ENCODE measurements at places on chromosomes 6 and 20.

DNA sequence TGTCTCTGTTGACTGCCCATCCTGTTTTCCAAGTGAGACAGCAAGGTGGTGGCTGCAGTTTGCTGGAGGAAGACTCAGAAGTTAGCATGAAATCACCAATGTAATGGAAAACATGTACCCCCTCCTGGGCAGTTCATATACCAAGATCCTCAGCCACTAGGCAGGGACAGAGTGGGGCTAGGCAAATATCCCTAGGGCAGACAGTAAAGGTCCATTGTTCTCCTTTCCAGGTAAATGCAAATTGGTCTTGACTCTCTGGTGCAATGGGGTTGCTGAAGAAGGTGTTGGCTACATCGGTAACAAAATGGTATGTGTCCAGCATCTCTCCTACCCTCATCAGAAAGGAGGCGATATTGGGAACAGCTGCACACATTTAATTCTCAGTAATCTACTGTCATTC is 233.6 kb upstream of the SOX4 start:
- no peak for DNase-seq

DNA sequence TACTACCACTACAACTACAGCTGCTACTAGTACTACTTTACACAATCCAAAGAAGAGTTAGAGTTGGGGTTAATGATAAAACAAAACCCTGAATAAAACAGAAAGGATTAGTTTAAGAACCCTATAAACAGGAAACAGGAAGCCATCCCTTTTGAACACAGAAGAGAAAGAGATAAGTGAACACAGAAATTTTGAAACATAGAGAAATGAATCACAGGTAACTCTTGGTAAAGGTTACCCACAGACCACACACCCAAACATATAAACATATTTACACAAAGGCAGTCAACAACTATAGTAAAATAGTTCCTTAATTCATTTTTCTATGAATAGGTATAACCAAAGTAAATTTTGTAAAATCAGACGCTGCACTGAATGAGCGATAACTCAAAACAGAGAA is 98.1 kb downstream of the RNGTT start:
- no peak for DNase-seq

GRCh38 chr20:56765172-56766073 is 136.3 kb downstream of the TFAP2C start:
- peak; percentile 36 for DNase-seq

GRCh38 chr6:148426317-148426977 is 83.8 kb downstream of the SASH1 start:
- no peak for DNase-seq

DNA sequence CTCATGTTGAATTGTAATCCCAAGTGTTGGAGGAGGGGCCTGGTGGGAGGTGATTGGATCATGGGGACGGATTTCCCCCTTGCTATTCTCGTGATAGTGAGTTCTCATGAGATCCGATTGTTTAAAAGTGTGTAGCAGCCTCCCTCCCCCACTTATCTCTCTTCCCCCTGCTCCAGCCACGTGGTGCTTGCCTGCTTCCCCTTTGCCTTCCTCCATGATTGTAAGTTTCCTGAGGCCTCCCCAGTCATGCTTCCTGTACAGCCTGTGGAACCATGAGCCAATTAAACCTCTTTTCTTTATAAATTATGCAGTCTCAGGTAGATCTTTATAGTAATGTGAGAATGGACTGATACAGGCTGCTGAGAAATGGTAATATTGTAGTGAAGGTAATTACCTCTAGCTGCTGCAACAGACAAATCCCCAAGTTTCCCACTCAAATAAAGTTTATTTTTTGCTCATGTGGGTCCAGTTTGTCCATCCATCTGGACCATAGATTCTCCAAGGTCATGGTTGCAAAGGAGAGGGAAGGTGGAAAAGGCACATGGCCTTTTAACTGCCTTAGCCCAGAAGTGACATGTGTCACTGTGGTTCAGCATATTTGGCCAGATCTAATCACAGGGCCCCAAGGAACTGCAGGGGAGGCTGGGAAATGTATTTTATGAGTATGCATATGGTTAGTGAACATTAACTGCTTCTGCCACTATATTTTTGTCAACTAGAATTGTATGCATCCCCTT is 89.2 kb downstream of the TRMT11 start:
- no peak for DNase-seq

DNA sequence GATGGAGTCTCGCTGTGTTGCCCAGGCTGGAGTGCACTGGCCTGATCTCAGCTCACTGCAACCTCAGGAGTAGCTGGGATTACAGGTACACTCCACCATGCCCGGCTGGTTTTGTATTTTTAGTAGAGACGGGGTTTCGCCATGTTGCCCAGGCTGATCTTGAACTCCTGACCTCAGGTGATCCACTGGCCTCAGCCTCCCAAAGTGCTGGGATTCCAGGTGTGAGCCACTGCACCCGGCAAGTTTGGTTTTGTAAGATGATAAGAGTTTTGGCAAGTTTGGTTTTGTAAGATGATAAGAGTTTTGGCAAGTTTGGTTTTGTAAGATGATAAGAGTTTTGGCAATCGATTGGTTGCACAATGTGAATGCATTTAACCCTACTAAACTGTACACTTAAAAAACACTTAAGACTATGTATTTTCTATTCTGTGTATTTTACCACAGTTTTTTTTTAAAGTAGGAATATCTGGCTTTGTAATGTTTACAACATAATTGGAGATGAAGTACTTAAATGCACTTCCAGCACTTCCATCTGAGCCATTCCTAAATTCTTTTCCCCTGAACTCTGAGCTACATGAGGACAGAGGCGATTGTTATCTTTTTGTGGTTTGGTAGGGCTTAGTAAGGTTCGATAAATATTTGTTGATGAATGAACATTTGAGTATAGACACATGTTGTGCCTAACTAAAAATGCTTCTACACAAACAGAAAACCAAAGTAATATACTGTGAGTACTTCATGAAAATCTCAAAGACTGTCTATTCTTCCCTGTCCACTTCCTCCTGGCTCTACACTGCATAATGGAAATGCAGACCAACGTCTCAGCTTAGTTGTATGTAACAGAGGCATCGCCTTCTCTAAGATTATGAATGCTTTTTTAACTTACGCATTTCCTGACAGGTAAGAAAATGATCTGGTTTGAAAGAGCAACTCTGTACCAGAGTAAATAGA is 18.8 kb downstream of the SAMHD1 start:
- DNase-seq, result no peak

GRCh38 chr20:634148-634925 is 18.7 kb downstream of the SRXN1 start:
- DNase-seq, result peak; percentile 92

DNA sequence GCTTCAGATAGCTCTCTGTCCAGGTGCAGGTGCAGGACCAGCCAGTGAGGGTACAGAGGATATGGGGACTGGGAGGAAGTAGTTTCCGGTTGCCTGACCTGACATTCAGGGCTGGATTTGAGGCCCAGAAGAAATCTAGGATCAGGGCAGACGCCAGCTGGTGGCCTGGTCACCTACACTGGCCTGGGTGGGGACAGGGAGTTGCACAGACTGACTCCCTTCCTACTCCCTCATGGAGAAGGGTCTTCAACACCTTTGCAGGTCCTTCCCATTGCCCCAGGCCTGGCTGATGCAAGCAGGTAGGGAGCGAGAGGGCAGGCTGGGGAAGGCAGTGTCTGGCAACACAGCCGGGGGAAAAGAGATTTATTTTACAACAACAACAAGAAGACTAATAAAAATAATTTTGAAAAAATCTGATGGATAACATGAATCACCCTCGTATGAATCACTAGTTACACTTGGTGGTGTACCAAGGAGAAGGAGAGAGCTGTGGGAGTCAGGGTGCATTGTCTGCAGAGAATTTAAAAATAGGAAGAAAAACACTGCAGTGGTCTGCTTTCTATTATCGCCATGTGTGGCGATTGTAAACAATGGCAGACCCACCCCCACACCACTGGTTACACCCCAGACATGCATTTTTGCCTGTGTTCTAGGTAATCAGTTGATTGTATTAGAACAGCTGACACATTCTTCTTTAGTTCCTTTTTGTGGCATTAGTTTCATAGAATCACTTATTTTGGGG is 62.3 kb upstream of the SNX9 start:
- DNase-seq, result no peak

DNA sequence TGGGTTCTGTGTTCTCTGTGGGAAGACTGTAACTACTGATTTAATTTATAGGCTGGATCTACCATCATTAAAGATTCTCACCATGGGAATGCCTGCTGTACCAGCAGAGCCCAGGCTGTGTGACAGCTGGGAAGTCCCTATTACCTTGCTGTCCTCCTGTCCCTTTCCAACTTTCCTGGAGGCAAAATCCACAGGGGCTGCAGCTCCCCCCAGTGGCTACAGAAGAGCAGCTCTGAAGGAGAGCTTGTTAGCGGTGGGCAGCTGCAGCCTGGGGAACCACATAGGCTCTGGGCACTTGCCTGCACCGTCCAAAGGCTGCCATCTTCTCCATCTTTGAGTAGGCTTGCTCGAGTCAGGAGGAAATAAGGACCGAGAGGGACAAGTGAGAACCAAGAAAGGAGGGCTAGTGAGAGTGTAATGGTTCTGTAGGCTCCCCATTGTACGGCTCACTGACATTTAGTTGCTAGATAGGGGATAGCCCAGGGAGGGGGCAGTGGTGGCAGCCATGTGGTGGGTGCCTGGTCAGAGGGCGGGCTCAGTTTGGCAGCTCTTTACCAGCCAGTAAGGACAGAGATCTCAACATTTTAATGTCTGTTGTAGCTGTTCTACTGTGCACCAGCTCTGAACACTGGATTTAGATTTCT is 155.1 kb upstream of the MLIP start:
- DNase-seq, result peak; percentile 91

DNA sequence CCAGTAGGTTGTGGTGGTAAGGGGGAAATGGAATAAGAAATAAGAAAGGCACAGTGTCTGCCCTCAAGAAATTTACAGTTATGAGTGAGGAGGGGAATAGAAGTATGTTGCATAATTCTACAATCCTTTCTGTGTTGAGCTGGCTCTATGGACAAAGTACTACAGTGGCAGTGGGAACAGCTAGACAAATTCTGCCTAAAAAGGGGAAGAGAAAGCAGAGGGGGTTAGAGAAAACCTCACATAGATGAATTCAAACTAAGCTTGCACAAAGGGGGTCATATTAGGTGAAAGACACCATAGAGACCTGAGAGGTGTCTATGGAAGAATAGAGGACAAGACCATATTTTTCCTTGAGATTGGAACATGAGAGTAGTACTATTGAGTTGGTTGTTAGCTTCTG is 146.9 kb upstream of the VGLL2 start:
- DNase-seq, result no peak

DNA sequence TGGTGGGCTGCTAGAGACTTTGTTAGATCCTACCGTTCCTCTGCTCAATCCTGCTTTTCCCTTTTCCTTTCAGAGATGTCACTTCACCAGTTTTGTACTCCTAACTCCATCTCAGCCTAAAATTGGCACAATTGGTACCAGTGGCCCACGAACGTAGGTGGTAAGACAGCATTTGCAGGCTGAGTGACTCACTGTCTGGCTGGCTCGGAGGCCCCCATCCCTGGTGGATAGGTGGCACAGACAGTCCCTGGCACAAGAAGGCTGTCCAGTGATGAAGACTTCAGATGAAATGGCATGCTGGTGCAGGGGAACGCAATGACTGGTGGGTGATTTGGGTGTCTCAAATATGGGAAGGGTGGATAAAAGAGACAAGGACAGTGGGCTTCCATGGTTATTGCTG is 11.1 kb downstream of the HEBP2 start:
- no peak for DNase-seq

- no peak for DNase-seq
Measured at GRCh38 chr20:39911497-39911896, 777.5 kb downstream of the MAFB start.

- no peak for DNase-seq
Measured at GRCh38 chr6:99563056-99563723, 5.3 kb downstream of the CCNC start.

DNA sequence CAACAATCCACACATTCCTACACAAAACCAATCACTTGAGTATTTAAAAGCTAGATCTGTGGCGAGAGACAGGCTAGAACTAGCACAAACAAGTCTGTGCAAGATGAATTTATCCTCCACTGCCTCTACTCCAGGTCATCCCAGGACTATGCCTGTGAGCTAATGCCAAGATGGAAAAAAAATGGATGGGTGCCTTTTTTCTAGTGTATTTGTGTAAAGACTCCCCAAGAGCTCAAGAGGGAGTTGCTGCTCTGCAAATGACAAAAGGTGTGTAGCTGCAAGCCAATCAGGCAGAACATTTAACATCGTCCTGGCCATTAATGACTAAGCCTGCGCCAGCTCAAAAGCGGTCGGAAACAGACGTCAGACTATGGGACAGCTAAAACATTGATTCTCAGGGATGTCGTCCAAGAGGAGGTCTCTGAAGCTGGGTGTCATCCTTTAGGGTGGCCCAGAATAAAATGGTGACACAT is 21.9 kb downstream of the ATXN1 start:
- DNase-seq, result no peak

DNA sequence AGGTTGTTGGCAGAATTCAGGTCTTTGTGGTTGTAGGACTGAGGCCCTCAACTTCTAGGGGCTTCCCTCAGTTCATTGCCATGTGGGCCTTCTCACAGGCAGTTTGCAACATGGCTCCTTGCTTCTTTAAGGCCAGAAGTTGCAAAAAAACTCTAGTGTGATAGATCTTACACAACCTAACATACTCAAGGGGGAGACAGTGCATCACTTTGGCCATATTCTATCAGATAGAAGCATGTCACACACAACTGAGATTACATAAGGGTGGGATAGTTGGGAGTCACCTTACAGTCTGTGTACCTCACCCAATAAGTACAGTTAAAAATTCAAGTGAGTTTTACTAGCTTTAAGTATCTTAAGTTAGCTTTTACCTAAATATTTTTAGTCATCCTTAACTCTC is 1.6 kb downstream of the SIRPD start:
- DNase-seq, result no peak

- no peak for DNase-seq
Measured at GRCh38 chr20:1950836-1951235, 43.0 kb downstream of the PDYN start.

DNA sequence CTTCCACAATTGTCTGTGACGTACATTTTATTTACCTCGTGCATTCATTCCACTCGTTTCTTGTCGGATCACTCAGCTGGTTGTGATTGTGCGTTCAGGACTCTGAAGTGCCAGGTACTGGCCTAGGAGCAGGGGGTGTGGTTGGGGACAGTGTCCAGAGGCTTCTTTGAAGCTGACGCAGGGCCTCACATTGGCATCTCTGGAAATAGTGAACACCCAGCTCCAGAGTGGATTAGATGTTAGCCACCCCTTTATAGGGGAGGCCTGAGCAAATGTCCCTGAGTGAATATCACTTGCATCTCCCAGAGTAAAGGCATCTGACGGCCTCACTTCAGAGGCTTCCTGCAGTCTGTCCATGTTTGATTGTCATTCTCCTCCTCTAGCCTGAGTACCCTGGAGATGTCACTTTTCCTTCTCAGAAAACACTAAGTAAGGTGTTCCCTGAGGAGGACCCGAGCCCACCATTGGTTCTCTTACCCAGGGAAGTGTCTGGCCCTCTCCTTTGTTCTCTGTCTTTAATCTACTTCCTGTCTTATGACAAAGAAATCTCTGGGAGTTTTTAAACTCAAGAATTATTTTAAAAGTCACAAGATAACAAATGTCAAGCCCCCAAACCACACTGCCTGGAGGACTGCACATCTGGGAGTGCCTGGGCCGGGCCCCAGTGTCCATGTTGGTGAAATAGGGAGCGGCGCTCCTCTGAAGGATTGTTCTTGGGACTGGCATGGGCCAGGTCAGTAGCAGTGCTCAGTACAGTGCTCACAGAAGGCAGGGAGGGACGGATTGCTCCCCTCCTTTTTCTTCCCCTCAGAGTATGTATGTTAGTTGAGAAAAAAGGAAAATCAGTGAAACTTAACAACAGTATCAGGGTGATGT is 10.8 kb downstream of the STX16 start:
- no peak for DNase-seq

Measured in NCI-H524 (cell line).